Stimulated activated CD4-positive, alpha-beta T cell treated with anti-CD3 and anti-CD28 coated beads, TNF-alpha, amount 100 ng/mL, for 48 hours (primary cell): ENCODE measurements at places on chromosomes 7 and 10.

GRCh38 chr7:130965515-130965914, 231.5 kb upstream of the KLF14 start:
- no peak for DNase-seq

GRCh38 chr7:74256491-74257408, 2.6 kb upstream of the RFC2 start:
- no peak for DNase-seq

DNA sequence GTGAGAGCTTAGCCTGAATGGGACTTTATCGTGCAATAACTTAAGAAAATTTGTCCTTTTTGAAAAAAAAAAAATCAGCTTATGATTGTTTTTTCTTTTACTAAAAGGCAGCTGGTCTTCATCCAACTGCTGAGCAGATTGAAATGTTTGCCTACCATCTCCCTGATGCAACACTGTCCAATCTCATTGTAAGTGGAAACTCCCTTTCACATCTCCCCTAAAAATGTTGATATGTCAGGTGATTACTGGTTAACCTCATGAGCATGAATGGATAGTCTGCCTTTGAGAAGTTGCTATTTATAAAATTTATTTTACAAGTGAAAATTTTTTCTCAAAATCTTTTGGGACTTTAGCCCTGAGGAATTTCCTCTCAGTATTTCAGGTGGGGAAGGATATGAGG, 17.8 kb upstream of the HKDC1 start:
- DNase-seq, result no peak

DNA sequence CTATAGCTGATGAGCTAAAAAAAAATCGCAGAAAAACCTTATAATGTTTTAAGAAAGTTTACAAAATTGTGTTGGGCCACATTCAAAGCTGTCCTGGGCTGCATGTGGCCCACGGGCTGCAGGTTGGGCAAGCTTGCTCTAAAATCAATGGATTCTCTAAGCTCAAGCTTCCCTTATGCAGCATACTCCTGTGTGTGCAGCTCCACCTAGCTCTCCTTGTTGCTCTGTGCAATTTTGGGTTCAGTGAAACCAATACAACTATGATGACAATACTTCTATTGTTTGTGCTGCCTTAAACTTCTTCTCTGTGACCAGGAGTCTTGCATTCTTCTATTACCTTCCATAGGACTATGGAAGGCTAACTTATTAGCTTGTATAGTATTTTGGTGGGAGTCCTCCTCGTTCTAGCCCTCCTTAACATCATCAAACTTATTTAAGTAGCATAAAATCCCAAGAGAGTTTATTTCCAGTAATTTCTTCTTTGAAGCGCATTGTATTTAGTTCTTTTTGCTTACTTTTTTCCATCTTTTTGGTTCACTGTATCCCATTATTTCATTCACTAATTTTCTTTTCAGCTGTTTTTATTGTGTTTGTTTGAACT, 170.9 kb upstream of the SMIM30 start:
- no peak for DNase-seq

DNA sequence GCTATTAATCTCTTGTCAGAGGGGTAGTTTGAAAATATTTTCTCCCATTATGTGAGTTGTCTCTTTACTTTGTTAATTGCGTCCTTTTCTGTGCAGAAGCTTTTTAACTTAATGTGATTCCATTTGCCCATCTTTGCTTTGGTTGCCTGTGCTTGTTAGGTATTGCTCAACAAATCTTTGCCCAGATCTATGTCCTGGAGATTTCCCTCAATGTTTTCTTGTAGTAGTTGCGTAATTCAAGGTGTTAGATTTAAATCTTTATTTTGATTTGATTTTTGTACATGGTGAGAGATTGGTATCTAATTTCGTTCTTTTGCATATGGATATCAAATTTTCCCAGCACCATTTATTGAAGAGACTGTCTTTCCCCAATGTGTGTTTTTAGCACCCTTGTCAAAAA, 567.2 kb downstream of the DNAJB9 start:
- DNase-seq, result no peak

- DNase-seq, result no peak
Observed at GRCh38 chr7:784971-785370, 47.3 kb upstream of the SUN1 start.

GRCh38 chr7:128381161-128381821, 19.8 kb upstream of the PRRT4 start:
- no peak for DNase-seq

DNA sequence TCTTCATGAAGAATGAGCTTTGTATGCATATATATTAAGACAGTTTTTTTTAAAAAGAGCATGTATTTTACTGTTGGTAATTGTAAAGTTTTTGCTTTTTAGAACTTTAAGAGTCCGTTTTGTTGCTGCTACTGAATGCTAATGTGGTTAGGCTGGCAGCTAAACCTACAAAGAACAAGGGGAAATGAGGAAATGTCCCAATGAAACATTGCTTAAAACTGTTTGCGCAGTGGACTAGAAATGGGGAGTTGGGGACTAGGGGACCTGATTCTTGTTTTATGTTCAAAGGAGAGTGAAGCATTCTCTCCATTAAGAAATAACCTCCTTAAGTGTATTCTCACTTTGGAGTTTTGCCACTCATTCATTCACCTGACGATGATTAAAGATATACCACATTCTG, 5.7 kb downstream of the NRF1 start:
- DNase-seq, result no peak

DNA sequence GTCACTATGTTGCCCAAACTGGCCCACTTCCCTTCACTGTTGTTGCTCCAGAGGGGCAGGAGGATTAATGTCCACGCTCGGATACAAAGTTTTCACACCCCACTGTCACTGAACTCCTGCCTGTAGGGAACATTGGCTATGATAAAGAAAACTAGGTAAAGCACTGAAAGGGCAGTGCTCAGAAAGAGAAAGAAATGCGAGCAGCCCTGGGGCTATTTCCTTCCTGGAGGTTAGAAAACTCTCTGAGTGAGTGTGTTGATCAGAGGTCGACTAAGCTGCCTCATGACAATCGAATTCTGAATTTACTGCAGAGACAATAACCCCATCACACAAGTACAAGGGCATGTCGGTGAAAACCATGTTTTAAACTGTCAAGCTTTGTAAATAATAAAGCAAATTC, 227.2 kb upstream of the PITRM1 start:
- DNase-seq, result no peak

DNA sequence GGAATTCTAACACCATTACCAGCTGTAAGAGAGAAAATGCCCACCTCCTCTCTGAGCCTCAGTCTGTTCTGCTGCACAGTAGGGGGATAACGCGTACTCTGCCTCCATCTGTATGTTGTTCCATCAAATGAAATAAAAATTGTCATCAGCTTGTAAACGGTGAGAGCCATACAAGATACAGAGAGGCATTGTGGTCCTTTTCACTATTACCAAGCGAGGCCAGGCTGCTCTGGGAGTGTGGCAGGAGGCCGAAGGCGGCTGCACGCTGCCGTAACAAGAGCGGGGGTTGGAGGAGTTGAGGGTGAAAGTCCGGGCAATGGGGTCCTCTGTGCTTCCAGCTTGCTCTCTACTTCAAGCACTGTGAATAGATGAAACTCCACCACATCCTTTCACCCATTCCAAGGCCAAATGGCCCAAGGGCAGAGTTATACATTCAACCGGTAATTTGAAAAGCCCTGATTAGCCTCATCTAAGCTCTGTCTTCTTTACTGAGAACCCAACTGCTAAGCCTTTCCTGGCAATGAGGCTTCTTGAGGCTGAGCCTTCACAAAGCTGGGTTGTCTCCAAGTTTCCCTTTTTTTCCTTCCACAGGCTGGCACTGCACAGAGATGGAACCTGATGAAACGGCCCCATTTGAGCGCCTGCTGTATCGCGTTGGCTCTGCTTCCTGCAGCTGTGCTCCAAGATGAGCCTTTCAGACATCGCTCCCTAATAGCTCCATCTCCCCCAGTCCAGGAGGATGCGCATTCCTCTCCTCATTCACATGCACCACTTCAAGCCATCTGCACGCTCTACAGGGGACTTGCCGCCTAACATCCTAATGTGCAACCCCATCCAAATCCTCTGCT, 47.2 kb downstream of the PYROXD2 start:
- DNase-seq, result no peak

DNA sequence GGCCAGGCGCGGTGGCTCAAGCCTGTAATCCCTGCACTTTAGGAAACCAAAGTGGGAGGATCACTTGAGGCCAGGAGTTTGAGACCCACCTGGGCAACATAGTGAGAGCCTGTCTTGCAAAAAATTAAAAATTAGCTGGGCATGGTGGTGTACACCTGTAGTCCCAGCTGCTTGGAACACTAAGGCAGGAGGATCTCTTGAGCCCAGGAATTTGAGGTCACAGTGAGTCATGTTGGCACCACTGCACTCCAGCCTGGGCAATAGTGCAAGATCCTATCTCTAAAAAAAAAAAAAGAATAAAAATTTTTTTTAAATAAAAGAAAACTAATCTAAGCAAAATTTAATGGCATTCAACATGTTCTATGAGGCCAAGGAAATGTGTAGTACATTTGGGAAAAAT, 44.9 kb upstream of the UBN2 start:
- no peak for DNase-seq

GRCh38 chr7:73881352-73882046, 20.5 kb downstream of the TMEM270 start:
- no peak for DNase-seq

- DNase-seq, result no peak
Observed at GRCh38 chr7:128215281-128215680, 25.8 kb upstream of the LEP start.

GRCh38 chr7:149625340-149625946, 127.8 kb upstream of the ZNF746 start:
- peak; percentile 33 for DNase-seq

DNA sequence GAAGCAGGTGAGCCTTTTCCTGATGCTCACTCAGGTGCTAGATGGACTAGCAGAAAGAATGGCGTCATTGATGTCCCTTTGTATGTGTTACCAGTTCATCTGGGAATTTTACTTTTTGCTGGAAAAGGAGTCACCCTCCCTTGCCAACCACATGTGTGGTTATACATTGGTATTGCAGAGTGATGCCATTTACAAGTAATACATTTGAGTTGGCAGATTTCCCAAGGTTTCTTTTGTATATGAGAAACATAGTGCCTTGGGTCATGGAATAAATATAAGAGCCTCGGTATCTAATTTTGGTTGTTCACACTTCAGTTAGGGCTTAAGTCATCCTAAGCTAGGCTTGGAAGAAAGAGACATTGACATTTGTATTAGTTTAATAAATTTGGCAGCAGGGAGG, 10.4 kb upstream of the ATXN7L1 start:
- DNase-seq, result no peak

GRCh38 chr7:36082216-36082615, 70.8 kb upstream of the EEPD1 start:
- DNase-seq, result no peak

GRCh38 chr7:87767827-87768226, 108.3 kb downstream of the SLC25A40 start:
- DNase-seq, result no peak

DNA sequence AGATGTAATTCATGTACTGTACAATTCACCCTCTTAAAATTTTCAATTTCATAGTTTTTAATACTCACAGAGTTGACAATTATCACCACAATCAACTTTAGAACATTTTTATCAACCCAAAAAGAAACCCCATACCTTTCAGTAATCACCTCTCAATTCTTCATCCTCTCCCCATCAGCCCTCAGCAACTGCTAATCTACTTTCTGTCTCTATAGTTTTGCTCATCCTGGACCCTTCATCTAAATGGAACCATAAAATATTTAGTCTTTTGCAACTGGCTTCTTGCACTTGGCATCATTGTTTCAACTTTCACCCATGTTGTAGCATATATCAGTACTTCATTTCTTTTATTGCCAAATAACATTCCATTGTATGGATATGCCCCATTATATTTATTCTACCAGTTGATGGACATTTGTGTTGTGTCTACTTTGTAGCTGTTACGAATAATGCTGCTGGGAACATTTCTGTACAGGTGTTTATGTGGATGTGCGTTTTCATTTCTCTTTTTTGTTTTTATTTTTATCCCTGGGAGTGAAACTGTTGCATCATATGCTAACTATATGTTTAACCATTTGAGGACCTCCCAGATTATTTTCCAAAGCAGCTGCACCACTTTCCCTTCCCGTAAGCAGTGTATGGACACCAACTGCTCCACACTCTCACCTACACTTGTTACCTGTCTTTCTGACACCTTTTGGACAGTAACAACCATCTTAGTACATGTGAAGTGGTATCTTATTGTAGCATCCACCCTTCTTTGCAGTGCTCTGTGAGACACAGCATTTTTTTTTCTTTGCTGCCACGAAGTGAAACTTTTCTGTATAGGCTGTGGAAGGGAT, 65.4 kb upstream of the APBB1IP start:
- no peak for DNase-seq

DNA sequence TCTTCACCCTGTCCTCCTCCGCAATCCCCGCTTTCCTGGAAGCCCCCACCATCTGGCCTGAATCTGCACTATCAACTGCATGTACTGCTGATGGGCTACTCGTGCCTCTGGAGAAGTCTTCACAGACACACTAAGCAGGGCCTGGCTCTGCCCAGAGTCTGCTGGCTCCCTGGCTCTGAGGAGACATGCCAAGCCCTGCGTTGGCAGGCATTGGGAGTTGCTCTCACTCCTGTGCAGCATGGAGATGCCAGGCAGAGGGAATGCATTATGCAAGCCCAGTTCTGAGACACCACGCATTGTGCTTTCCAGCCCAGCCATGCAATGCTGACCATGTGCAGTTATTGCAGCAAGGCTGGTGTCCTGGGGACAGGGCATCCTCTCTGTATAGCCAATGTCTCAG, 314.6 kb downstream of the CXCL12 start:
- DNase-seq, result no peak

DNA sequence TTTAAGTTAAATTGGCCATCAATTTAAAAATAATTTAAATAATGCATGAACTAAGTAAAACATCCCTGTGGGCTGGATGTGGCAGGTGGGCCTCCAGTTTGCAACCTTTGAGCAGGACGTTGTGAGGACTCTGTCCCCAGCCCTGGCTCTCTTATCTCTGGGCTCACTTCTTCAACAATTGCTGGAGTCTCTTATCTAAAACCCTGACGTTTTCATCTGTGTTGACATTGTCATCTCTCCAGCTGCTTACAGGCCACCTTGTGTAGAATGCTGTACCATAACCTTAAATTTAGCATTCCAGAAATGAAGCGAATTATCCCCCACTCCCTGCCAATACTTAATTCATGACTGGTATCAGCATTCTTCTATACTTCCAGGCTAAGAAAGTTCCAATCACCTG, 3.2 kb upstream of the KIF5B start:
- DNase-seq, result no peak

GRCh38 chr10:86959737-86960002, 1.3 kb downstream of the SNCG start:
- no peak for DNase-seq

- no peak for DNase-seq
Observed at GRCh38 chr7:151411551-151411950, 1.7 kb upstream of the WDR86 start.
